Mesenteric fat pad (tissue), 1 donor: ENCODE measurements at places on chromosomes 2 and 18.
A peak's percentile ranks its signal among the peaks of the same experiment; 100 is the strongest.

- no peak for DNase-seq
Measured at GRCh38 chr2:74179063-74179865, 585 bp upstream of the MOB1A start.

DNA sequence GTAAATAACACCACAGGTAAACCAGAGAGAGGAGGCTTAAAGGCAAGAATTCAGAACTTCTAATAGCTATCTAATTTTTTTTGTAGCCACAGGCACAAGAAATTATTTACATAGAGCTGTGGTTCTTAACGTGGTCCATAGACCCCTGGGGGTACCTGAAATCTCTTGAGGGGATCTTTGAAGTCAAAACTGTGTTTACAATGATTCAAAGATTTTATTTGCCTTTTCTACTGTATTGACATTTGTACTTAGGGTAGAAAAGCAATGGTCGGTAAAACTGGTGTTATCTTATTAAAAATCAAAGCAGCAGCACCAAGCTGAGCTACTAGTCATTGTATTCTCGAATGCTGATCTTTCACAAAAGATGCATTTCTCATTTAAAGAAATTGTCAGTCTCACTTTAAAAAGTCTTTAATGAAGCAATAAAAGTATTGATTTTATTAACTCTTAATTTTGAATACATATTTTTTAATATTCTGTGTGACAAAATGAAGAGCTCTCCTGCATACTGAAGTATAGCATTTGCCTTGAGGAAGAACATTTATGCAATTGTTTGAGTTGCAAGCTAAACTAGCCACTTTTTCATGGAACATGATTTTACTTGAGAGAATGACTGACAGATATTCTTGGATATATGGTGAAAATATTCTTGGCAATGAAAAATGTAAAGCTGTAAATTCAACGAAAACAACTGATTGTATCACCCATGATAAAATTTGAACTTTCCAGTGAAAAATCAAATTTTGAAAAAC is 25.6 kb upstream of the KLHL14 start:
- DNase-seq, result no peak

GRCh38 chr2:160141419-160141818 is 58.7 kb downstream of the ITGB6 start:
- no peak for DNase-seq

DNA sequence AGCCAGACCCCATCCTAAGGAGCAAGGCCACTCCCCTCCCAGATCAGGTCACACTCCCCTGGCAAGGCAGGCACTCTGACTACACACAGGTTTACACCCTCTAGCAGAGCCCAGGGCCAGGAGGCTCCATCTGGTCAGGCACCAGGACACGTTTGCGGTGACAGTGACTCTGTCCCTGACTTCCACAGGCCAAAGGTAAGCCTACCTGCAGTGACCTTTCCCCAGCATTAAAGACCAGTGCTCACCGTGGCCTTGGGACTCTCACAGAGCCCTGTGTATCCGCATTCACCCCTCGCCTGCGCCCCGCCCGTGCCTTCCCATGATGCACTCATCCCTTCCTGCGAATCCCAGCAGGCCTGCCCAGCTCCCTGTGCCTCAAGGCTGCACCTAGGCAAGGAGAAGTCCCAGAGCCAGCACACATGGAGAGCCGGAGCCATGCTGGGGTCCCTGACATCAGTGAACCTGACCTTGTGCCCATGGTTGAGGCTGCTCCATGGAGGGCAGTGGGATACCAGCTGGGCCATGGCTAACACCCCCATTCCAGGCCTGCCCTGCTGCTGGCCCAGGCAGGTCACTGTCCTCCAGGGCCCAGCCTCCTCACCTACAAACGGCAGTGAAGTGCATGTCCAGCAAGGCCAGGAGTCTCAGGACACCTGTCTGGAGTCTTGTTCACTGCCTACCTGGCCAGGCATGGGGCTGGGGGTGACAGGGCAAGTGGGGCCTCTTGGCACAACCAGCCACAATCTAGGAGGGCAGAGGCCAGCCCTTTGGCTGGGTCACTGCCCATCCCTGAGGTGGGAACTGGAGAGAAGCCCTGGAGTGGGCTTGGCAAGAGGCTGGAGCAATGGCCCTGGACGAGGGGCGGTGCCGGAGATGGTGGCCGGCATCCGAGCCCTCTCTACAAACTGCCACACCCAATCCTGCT is 3.0 kb downstream of the NEURL3 start:
- DNase-seq, result peak; percentile 85

DNA sequence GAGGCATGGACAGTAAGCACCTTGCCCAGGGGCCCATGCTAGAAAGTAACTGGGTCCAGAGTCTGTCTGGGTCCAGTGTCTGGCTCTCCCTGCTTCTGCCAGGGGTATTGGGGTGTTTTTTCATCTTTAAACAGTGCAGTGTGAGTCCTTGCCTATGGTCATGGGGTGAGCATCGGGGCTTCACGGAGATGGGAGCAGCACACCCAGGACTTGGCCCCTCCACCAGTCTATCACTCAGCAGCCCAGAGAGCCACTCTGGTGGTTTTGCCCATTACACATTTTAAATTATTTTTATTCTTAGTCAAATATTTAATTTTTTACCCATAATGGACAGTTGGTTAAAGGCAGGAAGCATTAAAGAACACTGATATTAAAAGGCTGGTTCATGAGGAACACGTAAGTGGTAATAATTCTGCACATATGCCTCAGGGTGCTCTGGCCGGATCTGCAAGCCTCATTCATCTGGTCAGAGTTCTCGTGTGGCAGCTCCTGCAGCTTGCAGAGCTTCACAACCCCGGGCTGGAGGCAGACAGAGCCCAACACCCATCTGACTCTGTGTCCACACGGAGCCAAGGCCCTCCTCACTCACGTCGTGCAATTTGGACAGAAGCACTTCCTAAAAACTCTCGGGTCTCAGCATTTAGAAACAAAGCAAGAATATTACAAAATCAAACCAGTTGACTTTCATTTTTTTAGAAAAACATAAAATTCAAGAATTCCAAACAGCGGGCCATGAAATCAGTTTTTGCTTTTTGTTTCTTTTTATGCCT is 204.1 kb downstream of the CTIF start:
- no peak for DNase-seq

DNA sequence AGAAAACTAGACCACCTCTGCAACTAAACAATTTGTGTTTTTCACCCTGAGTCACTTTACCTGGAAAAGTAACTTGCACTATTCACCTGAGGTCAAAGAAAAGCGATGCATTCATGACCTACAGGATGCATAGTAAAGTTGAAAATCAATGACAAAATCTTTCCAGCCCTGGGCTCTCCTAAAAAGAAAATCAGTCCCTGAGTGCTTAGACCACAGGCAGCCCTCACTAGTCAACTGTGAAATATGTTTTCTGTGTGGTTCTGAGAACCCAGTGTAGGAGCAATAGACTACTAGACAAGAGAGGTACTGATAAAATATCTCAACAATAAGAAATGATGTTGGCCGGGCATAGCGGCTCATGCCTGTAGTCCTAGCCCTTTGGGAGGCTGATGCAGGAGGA is 133.1 kb downstream of the TXNL1 start:
- DNase-seq, result no peak

- no peak for DNase-seq
Measured at GRCh38 chr2:221042926-221043325, 529.2 kb downstream of the EPHA4 start.

DNA sequence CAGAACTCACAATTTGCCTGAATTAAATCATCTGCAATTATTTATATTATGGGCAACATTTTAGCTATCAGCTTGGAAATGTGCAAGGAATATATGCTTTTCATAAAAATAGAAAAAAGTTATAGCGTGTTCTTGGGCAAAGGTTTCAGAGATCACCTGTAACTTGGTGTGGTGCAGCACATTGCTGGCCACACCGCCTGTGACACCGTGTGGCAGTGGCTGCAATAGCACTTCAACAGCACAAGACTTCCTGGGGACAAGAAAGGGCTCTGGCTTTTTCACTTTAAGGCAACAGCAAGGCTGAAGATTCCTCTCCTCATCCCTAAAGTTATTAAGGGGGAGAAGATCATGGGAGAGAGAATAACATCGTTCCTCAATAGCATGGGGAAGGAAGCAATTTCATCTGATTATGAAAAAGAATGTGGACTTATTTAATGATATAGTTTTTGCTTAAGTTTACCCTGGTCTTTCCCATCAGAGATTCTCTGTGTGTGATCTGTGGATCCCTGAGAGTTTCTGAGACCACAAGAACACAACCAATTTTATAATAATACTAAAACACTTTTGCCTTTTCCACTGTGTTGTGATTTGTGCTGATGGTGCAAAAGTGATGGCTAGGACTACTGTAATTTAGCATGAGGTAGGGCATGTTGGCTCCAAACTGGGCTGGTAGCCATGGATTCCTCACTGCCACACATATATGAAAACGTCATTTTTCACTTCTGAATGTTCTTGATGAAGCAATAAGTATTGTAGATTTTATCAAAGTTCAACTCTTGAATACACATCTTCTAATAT is 15.0 kb upstream of the SERPINB3 start:
- DNase-seq, result no peak

DNA sequence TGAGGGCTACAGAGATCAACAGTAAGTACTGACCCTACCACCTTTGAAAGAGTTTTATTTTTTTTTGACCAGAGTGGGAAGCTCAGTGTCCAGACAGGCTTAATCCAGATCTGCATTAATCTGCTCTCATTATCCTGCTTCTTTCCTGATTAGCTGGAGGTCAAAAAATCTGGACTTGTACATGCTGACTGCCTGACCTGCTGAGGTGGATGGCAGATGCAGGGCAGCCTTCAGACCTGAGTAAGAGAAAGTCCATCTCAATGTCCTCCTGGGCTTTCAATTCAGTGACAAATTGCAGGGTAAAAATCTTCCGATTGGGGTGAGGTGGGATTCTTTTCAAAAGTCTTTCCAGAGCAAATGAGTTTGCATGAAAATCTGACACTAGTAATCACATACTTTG is 998.8 kb upstream of the PIK3C3 start:
- no peak for DNase-seq

DNA sequence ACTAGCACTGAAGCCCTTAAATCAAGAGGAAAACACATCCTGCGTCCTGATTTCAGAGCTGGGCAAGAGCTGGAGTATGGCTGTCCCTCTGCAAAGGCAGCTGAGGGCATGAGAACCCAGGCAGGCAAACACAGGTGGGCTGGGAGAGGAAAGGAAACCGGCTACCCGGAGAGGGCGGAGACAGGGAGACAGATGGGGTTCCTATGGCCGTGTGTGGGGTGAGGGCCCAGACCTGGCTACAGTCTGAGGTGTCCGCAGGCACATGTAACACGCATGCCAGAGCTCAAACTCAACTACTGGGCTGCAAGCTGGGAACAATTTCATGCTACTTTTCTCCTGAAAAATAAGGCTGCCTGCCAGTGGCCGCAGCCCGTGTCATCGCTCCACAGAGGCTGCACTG is 2.7 kb downstream of the COPS9 start:
- peak; percentile 55 for DNase-seq

GRCh38 chr2:48009256-48009655 is 103.0 kb upstream of the FBXO11 start:
- DNase-seq, result no peak

DNA sequence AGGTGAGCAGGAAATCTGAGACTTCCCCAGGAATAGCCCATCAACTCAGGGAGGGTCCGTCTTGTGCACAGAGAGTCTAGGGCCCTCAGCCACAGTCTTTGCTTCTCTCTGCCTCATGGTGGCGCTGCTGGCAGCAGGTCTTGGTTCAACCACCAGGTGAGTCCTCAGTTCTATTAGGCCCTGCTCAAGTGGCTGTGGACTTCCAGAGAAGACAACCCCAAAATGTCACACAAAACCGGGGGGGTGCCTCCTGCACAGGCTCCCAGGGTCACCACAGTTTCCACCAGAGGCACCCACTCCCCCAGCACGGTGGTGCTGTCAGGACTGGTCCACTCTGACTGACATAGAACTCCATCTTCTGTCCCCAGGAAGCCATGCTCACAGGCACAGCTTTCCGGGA is 2.4 kb upstream of the CHRNG start:
- peak; percentile 78 for DNase-seq

GRCh38 chr2:75579186-75579585 is 18.4 kb upstream of the EVA1A start:
- DNase-seq, result no peak

- no peak for DNase-seq
Measured at GRCh38 chr2:69950241-69950640, 11.2 kb downstream of the ASPRV1 start.

GRCh38 chr2:27681841-27682240 is 18.2 kb downstream of the SLC4A1AP start:
- no peak for DNase-seq

GRCh38 chr2:239234191-239235175 is 166.3 kb downstream of the HDAC4 start:
- no peak for DNase-seq

- no peak for DNase-seq
Measured at GRCh38 chr2:159175182-159175581, 111.3 kb downstream of the WDSUB1 start.

DNA sequence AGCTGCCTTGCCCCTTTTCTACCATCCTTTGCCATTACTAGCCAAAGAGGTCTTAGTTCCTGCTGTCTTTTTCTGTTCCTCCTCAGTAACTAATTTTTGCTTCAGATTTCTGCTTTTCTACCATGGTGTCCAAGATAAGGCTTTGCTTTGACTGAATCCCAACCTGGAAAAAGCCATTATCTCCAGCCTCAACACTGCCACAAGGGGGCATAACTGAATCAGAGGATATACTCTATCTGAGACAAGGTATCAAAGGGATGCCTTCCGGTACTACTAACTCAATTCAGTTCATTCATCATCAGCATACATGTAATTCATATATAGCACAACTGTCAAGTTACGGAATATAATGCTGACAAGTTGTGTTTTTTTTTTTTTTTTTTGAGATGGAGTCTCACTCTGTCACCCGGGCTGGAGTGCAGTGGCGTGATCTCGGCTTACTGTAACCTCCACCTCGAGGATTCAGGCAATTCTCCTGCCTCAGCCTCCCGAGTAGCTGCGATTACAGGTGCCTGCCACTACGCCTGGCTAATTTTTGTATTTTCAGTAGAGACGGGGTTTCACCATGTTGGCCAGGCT is 11.4 kb downstream of the OSGEPL1 start:
- DNase-seq, result no peak

DNA sequence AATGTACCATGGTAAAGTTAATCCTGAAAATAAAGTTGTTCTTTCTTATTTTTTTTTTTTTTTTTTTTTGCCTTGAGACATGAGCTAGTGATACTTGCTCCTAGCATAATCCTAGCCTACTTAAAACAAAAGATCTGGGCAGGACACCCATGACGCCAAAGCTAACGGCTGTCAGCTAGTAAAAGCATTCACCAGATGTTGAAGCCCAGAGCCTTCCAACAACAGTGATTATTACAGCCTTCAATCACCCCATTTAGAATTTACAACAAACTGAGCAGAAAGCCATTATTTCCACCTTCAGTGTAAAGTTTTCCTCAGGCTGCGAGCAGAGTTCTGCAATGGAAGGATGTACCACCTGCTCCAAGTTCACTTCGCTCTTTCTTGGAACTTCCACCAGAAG is 259.5 kb downstream of the SP3 start:
- DNase-seq, result no peak

DNA sequence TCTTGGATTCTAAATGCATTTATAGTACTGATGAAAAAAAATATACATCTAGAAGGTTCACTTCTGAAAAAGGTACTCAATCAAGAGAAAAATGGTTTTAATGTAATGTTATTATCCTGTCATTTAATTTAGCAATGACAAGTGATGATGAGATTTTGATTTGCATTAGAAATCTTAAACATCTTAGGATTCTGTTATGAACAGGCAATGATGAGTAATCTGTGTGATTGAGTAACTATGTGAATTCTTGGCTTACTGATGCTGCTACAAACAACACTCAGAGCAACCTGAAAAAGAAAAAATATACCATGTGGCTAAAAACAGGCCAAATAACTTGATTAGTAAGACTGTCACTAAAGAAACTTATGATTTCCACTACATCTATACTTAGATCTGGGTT is 30.1 kb downstream of the RBKS start:
- no peak for DNase-seq
